Lower lobe of right lung (tissue), 2 donors: ENCODE measurements at places on chromosomes 11 and 22. TPM values are rescaled to one million over a fixed set of nuclear protein-coding genes. Genes with fewer than 3 reads are reported as not detected.

DNA sequence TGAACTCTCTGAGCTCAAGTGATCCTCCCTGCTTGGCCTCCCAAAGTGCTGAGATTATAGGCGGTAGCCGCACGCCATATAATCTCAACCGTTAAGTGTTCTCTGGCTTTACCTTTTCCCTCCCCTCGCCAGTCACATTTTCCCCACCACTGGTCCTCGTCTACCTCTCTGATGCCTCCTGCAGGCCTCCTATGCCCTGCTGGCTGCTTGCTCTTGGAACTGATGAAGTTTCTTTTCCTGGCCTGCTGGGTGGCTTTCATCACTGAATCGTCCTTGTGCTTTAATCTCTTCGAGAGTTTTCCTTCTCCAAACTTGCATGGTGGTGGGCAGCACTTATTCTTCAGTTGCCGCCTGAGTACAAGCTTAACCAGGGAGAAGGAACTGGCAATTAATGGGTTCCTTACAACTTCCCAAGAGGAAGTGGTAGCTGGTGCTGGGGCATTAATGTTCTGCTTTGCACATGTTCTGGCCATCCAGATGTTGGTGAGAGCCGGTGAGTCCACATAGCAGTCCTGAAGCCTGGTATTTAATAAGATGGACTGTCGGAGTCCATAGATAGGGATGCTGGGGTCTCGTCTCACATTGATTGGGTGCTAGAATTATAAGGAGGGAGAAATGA is 1.3 kb downstream of the C22orf31 start:
- no peak for DNase-seq

- no peak for DNase-seq
These were observed 75.4 kb upstream of the FSHB start for GRCh38 chr11:30155428-30155827.

DNA sequence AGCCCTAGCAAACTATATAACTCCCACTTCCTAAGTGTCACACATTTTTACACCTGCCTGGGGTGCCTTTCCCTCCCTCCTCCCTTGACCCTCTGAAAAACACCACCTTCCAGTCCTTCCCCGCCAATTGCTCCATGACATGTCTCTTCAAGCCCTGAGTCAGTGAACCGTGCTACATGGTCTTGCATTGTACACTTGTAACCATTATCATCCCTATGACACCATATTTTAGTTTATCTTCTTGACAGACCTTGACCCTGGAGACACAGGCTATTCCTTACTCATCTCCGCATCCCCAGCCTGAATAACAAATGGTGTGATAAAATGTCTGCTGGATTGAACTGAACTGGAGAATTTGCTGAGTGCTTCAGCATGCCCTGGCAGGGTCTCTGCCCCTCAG is 36.9 kb downstream of the TNKS1BP1 start:
- DNase-seq: no peak

DNA sequence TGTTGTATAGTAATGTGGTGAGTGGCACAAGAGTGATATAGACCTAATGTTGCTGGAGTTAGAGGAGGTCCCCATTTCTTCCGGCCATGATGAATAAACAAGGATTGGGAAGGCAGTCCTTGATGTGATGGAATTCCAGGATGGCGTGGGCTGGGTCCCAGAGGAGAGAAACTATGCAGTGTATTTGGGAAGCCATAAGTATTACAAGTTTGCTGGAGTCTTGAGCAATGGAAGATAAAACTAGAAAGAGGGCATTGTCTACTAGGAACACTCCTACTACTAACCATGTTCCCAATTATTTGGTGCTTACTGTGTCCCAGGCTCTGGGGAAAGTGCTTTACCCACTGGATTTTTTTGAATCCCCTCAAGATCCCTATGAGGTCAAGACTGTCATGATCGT is 20.0 kb downstream of the LDLRAD3 start:
- no peak for DNase-seq

The RIBC2 gene
- 2.6 TPM for total RNA-seq

The MRGPRX3 gene
- total RNA-seq: not detected

DNA sequence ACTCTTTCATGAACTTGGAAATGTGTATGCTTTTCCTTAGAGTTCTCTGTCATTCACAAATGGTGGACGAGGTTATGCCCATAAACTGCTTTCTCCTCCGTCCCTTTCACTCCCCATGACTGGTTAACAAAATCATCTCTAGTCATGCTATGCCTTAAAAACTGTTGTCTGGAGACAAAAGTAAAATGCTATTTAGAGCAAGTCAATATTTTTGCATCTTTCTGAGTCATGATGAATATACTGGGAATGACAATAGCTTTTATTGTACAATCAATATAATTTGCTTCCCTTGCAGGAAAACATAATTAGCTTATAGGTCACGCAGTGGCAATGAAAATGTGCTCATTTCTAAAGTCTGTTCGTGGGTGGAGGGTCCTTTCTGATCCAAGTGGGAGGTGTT is 216.7 kb upstream of the SORL1-AS1 start:
- no peak for DNase-seq

- no peak for DNase-seq
These were observed 97.6 kb downstream of the FEZ1 start for GRCh38 chr11:125398475-125398874.

- peak; percentile 77 for DNase-seq
These were observed 3.6 kb downstream of the PRDX5 start for GRCh38 chr11:64321533-64321932.

- peak; percentile 51 for DNase-seq
These were observed 906.3 kb downstream of the DLG2 start for GRCh38 chr11:84720706-84721402.

GRCh38 chr11:60477035-60477445 is 15.5 kb upstream of the MS4A12 start:
- DNase-seq: no peak

- no peak for DNase-seq
These were observed 110.7 kb upstream of the ANO5 start for GRCh38 chr11:22082178-22082577.

- no peak for DNase-seq
These were observed 4.4 kb upstream of the SREBF2 start for GRCh38 chr22:41828516-41828915.

The DBX1 gene
- total RNA-seq: not detected

GRCh38 chr22:50294319-50294656 is 13.2 kb downstream of the PLXNB2 start:
- DNase-seq: no peak

The PIH1D2 gene
- 6.4 TPM for total RNA-seq

DNA sequence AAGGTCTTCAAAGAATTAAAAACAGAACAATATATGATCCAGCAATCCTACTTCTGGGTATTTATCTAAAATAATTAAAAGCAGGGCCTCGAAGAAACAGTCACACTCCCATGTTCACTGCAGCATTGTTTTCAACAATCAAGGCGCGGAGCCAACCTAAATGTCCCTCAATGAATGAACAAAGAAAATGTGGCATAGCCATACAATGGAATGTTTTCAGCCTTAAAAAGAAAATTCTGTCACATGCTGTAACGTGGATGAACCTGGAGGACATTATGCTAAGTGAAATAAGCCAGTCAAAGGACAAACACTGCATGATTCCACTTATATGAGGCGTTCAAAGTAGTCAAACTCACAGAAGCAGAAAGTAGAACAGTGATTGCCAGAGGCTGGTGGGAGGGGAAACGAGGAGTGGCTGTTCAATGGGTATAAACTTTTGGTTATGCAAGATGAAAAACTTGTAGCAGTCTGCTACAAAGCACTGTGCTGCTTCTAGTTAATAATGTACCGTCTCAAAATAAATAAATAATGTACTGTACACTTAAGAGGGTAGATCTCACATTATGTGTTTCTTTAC is 41.2 kb downstream of the SNX19 start:
- no peak for DNase-seq

DNA sequence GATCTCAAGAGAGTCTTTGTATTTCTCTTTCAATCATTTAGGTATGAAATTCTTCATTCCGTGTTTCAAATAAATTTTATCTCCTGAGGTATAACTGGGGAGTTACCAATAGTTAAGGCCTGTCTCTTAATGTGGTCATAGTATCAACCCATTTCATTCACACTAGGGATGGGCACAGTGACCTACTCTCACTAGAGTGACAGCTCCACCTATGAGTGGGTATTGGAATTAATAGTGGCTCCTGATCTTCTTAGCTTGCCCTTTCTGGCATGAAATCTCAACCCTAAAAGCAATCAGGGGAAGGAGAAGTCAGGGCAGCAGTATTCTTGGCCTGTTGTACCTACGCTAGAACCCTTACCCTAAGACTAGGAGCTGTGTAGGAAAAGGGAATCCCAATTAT is 507.7 kb downstream of the FAM181B start:
- no peak for DNase-seq

GRCh38 chr11:86803136-86804045 is 3.0 kb downstream of the PRSS23 start:
- DNase-seq: no peak

GRCh38 chr11:17036666-17037658 is 22.7 kb upstream of the PLEKHA7 start:
- no peak for DNase-seq

DNA sequence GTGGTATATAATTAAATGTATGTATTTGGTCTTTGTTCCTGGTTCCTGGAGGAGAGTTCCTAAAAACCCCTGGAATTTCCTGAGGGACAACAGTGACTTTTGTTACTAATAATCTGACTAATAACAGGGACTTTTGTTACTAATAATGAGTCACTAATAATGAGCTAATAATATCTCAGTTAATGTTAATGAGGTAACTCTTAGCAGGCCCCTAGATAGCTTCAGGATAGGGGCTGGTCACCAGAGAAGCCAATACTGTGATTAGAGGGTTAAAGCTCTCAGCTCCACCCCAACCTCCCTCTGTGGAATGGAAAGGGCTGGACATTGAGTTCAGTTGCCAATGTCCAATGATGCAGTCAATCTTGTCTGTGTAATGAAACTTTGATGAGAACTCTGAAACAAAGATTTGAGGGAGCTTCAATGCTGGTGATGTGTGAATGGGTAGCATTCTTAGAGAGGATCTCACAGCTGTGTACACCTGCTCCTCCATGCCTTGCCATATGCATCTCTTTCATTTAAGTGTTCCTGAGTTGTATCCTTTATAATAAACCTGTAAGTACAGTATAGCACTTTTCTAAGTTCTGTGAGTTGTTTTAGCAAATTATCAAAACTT is 1431.4 kb upstream of the TENM4 start:
- DNase-seq: no peak

- DNase-seq: no peak
These were observed 12.6 kb downstream of the CD5 start for GRCh38 chr11:61114913-61115312.

DNA sequence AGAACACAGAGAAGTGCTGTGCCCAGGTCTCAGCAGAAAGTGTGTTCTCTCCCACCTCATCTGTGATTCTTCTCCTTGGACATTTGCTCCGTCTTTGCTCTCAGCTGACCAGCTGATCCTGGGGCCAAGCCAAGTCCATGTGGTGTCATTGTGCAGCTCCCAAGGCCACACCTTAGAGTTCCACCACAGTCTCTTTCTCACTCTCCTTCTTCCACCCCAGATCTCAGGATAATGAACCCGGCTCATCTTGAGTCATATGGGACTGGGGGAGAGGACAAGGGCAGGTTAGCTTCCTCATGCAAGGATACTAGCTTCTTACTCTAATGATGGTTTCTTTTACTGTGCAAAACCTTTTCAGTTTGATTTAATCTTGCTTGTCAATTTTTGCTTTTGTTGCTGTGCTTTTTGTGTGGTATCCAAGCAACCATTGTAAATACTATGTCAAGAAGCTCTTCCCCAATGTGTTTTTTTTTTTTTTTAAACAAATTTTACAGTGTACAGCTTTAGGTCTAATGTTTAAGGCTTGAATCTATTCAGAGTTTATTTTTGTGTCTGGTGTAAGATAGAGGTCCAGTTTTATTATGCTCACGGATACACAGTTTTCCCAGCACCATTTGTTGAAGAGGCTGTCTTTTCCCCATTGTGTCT is 75.0 kb upstream of the OR4B1 start:
- DNase-seq: no peak

The CSTPP1 gene
- total RNA-seq: 32.8 TPM

DNA sequence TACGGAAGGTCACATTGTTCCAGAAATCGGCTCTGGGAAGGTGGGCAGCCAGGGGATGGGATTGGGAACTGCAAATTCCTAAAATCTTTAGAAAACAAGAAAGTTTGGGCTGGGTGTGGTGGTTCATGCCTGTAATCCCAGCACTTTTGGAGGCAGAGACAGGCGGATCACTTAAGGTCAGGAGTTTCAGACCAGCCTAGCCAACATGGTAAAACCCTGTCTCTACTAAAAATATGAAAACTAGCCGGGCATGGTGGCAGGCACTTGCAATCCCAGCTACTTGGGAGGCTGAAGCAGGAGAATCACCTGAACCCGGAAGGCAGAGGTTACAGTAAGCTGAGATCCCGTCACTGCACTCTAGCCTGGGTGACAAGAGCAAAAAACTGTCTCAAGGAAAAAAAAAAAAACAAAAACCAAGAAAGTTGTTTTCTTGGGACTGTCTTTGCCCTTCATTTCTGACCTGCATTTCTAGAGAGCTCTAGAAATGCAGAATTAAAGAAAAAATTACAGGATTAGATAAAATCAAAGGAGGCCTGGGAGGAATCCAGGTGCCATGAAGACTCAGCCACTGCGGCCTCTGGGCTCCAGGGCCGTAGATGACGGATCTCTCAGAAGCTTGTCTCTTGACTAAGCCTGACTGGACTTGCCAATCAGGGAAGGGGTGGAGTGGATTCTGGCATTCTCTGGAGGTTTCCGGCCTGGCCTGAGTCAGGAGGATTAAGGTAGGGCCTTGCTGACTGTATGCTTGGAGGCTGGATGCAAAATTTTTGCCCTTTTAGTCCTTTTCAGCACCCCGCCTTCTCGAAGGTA is 5.3 kb upstream of the MALAT1 start:
- peak; percentile 71 for DNase-seq

DNA sequence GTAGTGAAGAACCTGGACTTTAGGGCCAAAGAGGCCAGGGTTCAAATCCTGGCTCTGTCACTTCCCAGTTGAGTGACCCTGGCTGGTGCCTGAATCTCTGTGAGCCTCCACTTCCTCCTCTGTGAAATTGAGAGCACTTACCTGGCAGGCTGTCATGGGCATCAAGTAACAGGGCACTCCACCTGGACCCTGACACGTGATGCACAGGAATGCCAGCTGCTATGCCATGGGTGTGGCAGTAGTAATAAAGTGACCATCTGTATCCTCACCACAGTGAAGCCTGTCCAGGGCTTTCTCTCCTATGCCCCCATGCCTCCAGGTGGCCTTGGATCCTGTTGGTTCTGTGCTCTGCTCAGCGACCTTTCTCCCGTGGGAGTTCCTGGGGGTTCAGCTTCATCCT is 29.8 kb upstream of the PPP6R3 start:
- DNase-seq: no peak

The UBQLNL gene
- total RNA-seq: 1.1 TPM

The HBG1 gene
- total RNA-seq: not detected

The OR5B21 gene
- not detected for total RNA-seq

- DNase-seq: no peak
These were observed 3.6 kb downstream of the EI24 start for GRCh38 chr11:125572916-125573315.

DNA sequence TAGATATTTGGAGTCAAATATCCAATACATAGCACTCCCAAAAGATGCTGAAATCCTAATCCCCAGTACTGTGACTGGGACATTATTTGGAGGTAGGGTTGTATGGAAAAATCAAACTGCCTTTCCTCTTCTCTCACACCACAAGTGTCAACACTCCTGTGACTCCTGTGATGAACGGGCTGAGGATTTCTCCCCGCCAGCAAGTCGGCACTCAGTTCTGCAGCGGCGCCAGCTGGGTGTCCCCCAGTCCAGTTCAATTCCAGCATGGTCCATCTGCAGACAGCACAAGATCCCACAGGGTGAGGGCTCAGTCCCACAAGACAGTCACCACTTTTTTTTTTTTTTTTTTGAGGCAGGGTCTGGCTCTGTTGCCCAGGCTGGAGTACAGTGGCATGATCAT is 4.3 kb upstream of the PARVB start:
- DNase-seq: peak; percentile 9
